Endodermal cell (in vitro differentiated cells): ENCODE measurements at places on chromosomes 11 and 22.

DNA sequence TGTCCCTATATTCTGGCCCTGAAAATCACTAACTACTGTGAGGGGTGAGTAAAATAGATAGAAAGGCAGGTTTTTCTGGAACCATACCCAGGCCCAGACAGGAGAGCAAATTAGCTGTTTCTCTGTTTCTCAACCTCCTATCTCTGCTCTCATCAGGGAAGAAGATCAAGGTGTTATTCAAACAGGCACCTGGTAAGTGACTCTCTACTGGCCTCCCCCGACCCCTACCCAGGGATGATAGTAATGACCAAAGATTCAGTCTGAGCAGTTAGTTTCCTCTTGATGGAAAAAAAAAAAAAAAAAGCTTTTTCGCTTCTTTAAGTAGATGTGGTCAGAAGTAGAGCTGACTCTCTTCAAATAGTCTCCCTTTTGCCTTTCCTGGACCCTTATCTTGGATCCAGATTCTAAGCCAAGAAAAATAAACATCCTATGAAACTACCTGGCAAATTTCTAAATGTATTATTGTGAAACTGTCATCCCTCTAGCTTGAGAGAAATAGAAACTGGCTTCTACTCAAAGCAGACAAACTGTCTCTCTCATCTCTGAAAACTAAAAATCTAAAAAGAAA lies 9.9 kb downstream of the LRRC4C start:
- DNase-seq: no peak

DNA sequence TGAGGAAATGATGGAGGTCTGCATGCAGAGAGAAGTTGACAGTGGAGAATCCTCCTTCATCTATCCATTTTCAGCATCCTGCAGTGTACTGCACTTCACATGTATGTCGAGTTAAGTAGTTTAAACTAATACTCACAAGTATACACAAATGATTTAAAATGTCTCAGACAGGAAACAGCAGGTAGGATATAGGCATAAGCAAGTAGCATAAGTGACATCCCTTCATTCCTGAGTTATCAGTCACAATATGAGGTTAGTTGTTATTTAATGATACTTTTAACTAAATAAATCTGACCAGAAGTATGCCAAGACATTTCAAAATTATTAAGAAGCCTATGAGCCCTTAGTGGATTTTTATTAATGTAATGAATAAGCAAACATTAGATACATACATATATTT lies 37.4 kb downstream of the MTMR2 start:
- no peak for DNase-seq

DNA sequence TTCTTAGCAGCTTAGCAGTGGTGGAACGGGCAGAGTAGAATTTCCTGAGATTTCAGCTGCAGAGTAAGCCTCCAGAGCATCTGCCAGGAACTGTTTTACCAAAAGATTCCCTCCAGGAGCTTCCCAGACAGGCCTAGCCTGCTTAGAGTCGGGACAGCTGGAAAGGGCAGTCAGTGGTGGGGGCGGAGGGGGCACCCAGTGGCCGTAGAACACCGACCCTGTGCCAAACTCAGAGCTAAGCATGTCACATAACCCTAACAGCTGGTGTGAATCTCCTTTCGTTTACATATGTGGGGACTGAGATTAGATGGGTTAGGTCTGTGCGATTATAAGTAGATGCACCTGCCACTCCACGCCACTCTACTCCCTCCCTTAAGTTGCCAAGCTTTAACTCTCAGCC lies 80.0 kb upstream of the CRTAM start:
- DNase-seq: no peak

- DNase-seq: peak; percentile 76
Observed at GRCh38 chr11:57800444-57801182, 39.0 kb downstream of the CTNND1 start.

DNA sequence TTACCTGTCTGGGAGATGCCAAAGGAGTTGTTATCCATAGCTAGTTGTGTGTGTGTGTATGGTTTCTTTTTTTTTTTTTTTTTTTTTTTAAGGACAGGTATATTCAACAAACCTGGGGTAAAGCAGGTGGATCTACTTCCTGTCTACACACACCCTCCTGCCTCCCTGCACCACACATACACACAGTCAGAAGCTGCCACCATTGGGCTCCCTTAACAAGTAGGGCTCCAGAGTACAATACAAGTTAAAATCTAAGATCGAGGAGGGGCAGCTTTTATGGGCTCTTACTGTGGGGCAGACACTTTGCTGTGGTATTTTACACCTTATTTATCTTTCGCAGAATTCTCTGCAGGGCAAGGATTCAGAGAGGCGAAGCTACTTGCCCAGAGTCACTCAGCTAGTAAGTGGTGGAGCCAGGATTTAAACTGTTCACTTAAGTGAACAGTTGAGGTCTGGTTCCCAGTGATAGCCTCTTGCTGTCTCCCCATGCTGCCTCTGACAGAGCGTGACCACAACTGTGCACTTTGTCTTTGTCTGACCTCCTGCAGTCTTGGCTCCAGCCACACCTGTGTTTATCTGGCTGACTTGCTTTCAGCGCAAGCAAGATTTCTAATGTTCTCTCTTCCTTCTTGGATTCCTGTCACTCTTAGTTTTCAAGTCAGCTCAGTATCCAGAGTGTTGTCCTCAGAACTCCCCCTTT lies 135.0 kb downstream of the CSNK2A3 start:
- peak; percentile 26 for DNase-seq

DNA sequence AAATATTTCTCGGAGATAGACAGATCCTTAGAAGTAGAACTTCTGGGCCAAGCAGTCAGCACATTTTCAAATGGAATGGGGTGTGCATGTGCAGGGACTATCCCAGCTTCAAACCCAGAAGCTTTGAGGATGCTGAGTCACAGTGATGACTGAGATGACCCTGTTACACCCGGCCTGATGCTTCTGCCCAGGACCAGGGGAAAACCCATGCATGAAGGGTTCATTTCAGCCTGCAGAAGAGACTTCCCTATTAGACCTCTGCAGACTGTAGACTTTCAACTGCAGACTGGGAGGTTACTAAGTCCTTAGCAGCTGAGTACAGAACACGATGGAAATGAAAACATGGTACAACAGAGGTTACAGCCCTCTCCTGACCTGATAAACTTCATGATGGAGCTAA lies 3.6 kb upstream of the OR2AT4 start:
- no peak for DNase-seq

GRCh38 chr11:118846181-118846935 lies 37.3 kb upstream of the CXCR5 start:
- DNase-seq: peak; percentile 60

DNA sequence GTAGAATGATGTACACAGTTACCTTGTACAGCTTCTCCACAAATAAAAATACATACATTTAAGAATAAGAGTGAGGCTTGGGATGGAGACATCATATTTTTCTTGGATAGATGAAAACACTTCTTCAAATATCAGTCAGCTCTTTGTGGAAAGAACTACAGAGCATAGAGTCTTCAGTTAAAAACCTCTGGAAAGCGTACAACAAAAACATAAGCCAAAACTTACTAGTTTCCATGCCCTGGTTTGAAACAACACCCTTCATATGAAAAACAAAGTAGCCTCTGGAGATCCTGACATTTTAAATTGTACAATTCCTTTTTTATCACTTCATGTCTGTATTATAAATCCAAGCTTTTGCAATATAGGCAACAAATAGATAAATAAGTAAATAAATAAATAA lies 7.0 kb upstream of the CEP126 start:
- no peak for DNase-seq

GRCh38 chr11:121931748-121932352 lies 184.2 kb downstream of the BLID start:
- DNase-seq: no peak

DNA sequence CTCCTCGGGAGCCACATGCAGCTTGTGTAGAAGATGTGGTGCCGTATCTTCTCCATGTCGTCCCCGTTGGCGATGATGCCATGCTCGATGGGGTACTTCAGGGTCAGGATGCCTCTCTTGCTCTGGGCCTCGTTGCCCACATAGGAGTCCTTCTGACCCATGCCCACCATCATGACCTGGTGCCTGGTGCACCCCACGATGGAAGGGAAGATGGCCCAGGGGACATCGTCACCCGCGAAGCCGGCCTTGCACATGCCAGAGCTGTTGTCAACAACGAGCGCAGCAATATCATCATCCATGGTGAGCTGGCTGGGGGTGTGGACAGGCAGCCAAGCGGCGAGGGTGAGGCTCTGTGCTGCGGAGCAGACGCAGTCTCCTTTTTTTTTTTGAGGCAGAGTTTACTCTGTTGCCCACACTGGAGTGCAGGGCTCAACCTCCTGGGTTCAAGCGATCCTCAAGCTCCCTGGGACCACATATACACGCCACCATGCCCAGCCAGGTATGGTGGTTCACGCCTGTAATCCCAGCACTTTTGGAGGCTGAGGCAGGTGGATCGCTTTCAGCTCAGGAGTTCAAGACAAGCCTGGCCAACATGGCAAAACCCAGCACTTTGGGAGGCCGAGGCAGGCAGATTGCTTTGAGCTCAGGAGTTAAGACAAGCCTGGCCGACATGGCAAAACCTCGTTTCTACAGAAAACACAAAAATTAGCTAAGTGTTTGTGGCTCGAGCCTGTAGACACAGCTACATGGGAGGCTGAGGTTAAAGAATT lies 17.3 kb upstream of the EP300 start:
- no peak for DNase-seq

DNA sequence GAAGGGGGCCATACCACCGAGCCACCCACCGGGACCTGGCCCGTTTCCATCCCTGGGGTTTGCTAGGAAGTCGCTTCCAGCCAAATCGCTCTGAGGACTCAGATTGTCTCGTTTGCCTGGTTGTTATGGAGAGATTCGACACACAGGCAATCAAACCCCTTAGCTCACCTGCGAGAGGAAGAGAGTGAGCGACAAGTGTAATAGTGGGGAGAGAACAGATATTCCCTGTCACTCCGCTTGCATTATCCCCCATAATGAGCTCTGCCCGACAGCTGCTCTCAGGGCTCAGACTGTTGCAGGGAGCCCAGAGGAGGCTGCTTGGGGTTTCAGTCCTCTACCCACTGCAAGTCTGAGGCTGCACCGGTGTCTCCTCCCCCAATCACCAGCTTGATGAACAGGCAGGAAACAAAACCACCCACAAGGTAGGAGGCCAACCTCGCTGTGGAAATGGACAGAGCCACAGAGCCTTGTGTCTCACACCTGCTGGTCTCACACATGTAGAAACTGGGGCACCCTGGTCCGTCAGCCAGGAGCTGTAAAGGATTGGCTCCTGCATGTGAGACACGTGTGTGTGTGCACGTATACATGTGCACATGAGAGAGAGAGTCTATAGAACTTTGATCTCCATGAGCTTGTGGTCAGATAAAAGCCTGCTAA lies 351.1 kb downstream of the BUD13 start:
- peak; percentile 62 for DNase-seq

- DNase-seq: no peak
Observed at GRCh38 chr11:77121096-77121640, 6.9 kb upstream of the MYO7A start.

DNA sequence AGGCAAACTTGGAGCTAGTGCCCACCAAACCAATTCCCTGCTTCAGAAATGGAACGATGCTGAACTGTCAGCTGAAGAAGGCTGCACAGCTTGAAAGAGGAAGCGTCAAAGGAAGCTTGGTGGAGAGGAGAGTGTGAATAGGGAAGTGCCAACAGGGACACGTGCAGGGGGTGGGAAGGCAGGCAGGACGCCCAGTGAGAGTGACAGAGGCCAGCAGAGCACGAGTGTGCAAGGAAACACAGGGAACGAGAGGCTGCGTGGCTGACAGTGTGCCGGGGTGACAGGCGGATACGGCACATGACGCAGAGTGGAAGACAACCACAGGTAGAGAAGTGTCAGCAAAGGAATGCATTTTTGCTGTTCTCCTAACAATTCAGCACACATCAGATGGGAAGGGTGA lies 196.4 kb downstream of the LARGE1 start:
- no peak for DNase-seq

- no peak for DNase-seq
Observed at GRCh38 chr11:10601837-10602236, 33.4 kb upstream of the LYVE1 start.

GRCh38 chr22:25406510-25407210 lies 157.8 kb upstream of the GRK3 start:
- no peak for DNase-seq

GRCh38 chr11:48154151-48154550 lies 62.5 kb upstream of the OR4B1 start:
- DNase-seq: no peak

DNA sequence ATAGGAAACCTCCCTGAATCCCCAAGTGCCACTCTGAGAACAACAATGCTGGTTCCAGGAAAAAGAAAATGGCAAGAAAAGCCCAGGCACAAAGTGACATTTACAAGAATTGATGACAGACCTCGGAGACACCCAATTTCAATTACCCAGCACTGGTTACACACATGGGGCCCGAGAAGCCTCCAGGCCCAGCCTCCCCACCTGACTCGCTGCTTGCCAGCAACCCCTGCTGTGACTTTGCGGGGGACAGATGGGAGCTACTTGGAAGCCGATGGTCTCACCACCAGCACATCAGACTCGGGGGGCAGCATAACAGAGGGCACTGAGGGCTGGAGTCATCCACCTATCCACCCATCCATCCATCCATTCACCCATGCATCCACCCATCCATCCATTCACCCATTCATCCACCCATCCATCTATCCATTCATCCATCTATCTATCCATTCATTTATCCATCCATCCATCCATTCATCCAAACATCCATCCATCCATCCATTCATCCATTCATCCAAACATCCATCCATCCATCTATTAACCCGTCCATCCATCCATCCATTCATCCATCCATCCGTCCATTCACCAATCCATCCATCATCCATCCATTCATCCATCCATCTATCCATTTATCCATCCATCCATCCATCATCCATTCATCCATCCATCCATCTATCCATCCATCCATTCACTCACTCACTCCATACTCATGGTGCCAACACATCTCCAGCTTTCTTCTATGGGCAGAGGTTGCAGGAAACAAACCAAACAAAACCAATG lies 567.6 kb downstream of the BRD1 start:
- DNase-seq: peak; percentile 17

GRCh38 chr11:131530407-131530806 lies 160.0 kb downstream of the NTM start:
- DNase-seq: no peak

DNA sequence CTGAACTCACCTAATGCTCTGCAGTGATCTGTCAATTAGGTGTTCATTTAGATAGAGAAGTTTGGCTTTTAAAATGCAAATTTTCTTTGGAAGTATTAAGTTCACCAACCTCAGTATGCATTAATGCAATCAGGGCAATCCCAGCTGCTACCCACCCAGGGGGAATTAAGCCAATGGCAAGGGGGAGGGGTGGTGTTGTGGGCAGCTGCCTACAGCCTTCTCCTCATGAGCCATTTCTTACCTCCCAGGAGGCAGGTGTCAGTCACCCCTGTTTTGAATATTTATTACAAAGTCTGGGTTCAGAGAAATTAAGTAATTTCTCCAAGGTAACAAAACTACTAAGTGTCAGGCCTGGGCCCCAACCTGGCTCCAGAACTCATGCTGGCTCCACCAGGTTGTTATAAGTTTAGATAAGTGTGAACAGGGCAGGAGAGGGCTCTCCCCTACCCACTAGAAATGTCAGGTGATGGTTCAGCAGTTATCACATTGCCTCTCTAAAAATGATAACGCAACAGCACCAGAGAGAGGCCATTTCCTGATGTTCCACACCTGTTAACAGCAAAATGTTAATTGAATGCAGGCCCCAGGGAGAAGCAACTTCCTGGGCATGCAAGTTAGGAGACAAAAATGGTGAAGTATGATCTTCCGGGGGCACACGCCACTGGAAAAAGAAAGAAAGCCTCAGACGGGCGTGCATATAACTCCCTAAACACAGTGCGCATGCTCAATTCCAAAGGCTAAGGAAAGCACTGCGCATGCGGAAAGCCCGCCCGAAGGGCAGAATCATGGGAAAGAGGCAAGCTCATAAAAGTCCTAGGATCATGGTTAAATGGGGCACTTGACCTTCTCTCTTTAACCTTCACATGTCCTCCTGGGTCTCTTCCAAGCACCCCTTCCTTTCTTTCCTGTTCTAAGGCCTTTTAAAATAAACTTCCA lies 35.4 kb upstream of the GNAZ start:
- no peak for DNase-seq
